ENCODE measurements at places on chromosomes 7 and 10. TPM values are rescaled to one million over a fixed set of nuclear protein-coding genes. Genes with fewer than 3 reads are reported as not detected.

DNA sequence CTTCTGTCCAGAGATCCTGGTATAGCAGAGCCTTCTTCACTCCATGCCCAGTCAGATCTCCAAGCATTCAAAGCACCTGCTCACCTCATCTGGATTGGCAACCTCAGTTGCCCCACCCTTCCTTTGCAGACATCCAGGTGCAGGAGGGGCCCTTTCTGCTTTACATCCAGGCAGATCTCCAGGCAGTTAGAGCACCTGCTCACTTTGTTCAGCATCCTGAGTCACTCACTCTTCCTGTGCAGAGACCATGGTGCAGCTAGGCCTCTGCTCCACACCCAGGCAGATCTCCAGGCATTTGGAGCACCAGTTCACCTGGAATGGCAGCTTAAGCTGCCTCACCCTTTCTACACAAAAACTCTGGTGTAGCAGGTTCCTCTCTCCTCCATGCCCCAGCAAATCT lies 153.1 kb downstream of the CDK14 start:
- DNase-seq, result no peak
- no peak overlapping the region for H3K4me3 ChIP-seq
- H3K27ac ChIP-seq, result no peak overlapping the region
- no peaks in the 10 kb centered on the region for H3K36me3 ChIP-seq
- H3K4me1 ChIP-seq, result no peaks in the 10 kb centered on the region

CYP2C19 gene
- 0.28 TPM for total RNA-seq

- H3K4me1 ChIP-seq, result peaks cover 11% of the 10 kb centered on the region
- DNase-seq, result no peak
- H3K27ac ChIP-seq, result no peak overlapping the region
- H3K36me3 ChIP-seq, result no peaks in the 10 kb centered on the region
These were observed 226.6 kb downstream of the LRMDA start for GRCh38 chr10:75658036-75658435.

DNA sequence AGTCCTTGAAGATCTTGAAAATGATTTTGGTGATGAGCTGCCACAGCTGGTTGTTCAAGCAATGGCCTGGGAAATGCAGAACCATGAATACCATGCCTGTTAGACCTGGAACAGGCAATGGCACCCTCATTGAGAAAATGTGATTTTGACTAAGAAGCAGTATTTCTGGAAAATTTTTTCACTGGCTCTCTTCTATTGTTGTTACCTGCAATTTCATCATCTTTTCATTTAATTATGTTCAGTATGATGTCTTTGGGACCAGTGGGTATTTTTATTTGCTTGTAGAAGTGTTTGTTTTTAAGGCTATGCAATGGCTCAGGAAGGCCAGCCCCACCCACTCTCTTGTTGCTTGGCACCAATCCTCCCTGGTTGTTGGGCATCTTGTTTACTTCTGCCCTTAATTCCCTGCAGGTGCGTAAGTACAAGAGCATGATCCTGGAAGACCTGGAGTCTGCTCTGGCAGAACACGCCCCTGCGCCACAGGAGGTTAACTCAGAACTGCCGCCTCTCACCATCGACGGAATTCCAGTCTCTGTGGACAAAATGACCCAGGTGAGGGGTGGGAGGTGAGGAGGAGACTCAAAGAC lies 78.6 kb downstream of the NRF1 start:
- H3K36me3 ChIP-seq, result no peaks in the 10 kb centered on the region
- no peak for DNase-seq
- H3K27me3 ChIP-seq, result no peaks in the 10 kb centered on the region
- H3K4me1 ChIP-seq, result no peaks in the 10 kb centered on the region
- no peak overlapping the region for H3K27ac ChIP-seq

- H3K27me3 ChIP-seq, result no peaks in the 10 kb centered on the region
- H3K4me1 ChIP-seq, result peaks cover 8% of the 10 kb centered on the region
- no peaks in the 10 kb centered on the region for H3K36me3 ChIP-seq
- no peak overlapping the region for H3K27ac ChIP-seq
These were observed 115.0 kb upstream of the ZNF438 start for GRCh38 chr10:31146491-31147209.

GRCh38 chr10:63253040-63253439 lies 119.9 kb downstream of the NRBF2 start:
- no peaks in the 10 kb centered on the region for H3K36me3 ChIP-seq
- DNase-seq, result no peak
- H3K4me1 ChIP-seq, result peaks cover 20% of the 10 kb centered on the region
- no peaks in the 10 kb centered on the region for H3K27me3 ChIP-seq
